Stimulated activated CD8-positive, alpha-beta memory T cell treated with anti-CD3 and anti-CD28 coated beads, Interleukin-7, amount 100 ng/mL, for 1 hour (primary cell): ENCODE measurements at places on chromosomes 5 and 9.

- DNase-seq, result no peak
These were observed 131.3 kb downstream of the PDZD2 start for GRCh38 chr5:31770132-31770720.

- no peak for DNase-seq
These were observed 9.5 kb upstream of the C9orf72 start for GRCh38 chr9:27582794-27583193.

DNA sequence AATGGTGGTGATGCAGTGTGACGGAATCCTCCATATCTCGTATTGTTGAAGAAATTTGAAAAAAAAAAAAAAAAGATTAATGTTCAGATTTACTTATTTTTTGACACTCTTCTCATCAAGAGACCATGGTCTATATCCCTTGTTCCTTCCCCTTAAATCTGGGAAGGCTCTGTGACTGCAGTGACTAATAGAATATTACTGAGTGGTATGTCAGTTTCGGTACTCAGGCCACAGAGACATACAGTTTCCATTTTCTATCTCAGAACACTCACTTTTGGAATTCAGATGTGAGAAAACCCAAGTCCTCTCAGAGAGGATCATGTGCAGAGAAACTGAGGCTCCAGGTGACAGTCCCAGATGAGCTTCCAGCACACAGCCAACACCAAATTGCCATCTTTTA, 1193.5 kb downstream of the DTWD2 start:
- DNase-seq, result no peak

- DNase-seq, result no peak
These were observed 70.5 kb upstream of the TNFAIP8 start for GRCh38 chr5:119285070-119285916.

- DNase-seq, result no peak
These were observed 55.9 kb upstream of the SLCO6A1 start for GRCh38 chr5:102554728-102555127.
